ENCODE measurements at places on chromosomes 11 and 22. TPM values are rescaled to one million over a fixed set of nuclear protein-coding genes. Genes with fewer than 3 reads are reported as not detected.

DNA sequence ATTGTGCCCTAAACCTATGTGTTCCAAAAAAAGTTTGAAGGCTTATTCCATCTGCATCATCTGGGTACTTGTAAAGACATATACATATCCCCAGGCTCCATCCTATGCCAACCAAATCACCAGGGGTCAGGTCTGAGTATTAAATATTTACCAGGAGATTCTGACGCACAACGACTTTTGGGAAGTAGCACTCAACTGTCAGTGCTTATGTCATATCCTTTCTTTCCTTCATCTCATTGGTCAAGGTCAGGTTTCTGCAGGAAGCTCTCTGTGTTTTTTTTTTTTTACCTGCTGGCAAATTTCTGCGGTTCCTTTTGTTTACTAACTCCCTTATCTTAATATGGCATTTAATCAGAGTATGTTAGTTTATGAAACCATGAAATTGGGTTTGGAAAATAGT, 22.5 kb upstream of the CYP2R1 start:
- DNase-seq: no peak
- no peaks in the 10 kb centered on the region for H3K27me3 ChIP-seq

DNA sequence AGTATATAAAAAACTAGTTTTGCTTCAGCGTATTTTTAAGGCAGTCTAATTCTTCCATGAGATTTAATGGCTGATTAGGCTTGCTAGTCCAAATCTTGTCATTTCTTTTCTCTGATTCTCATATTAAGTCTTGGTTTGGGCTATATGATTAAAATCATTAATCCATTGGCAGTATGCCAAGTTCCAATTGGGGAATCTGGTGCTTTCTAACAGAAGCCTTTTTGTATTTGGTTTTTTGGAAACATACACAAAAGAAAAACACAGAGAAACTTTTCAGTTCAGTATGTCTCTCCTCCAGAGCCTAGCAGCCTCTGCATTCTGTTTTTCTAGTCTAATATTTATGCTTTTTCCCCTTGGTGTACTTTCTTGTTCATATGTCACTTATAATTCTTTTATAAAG, 37.9 kb downstream of the SWAP70 start:
- H3K36me3 ChIP-seq: no peaks in the 10 kb centered on the region
- H3K27ac ChIP-seq: no peak overlapping the region

- H3K36me3 ChIP-seq: no peaks in the 10 kb centered on the region
- DNase-seq: no peak
- no peaks in the 10 kb centered on the region for H3K27me3 ChIP-seq
- peak overlapping the region; percentile 40 for H3K4me3 ChIP-seq
These were observed 565 bp downstream of the GAS2L1 start for GRCh38 chr22:29306835-29307595.

- DNase-seq: no peak
- H3K27me3 ChIP-seq: no peaks in the 10 kb centered on the region
- no peak overlapping the region for H3K4me3 ChIP-seq
- H3K4me1 ChIP-seq: peaks cover 9% of the 10 kb centered on the region
These were observed 362.0 kb downstream of the TBC1D22A start for GRCh38 chr22:47124451-47124881.

GRCh38 chr11:44936525-44936924, 14.2 kb downstream of the TP53I11 start:
- no peak overlapping the region for H3K4me3 ChIP-seq
- peaks cover 4% of the 10 kb centered on the region for H3K4me1 ChIP-seq
- H3K27me3 ChIP-seq: no peaks in the 10 kb centered on the region
- H3K36me3 ChIP-seq: peaks cover 23% of the 10 kb centered on the region
- DNase-seq: peak; percentile 64

GRCh38 chr11:10925149-10925926, 67.5 kb upstream of the ZBED5 start:
- H3K4me1 ChIP-seq: no peaks in the 10 kb centered on the region
- H3K4me3 ChIP-seq: no peak overlapping the region
- H3K27me3 ChIP-seq: peaks cover 6% of the 10 kb centered on the region
- DNase-seq: no peak
- no peak overlapping the region for H3K27ac ChIP-seq
- no peaks in the 10 kb centered on the region for H3K36me3 ChIP-seq

DNA sequence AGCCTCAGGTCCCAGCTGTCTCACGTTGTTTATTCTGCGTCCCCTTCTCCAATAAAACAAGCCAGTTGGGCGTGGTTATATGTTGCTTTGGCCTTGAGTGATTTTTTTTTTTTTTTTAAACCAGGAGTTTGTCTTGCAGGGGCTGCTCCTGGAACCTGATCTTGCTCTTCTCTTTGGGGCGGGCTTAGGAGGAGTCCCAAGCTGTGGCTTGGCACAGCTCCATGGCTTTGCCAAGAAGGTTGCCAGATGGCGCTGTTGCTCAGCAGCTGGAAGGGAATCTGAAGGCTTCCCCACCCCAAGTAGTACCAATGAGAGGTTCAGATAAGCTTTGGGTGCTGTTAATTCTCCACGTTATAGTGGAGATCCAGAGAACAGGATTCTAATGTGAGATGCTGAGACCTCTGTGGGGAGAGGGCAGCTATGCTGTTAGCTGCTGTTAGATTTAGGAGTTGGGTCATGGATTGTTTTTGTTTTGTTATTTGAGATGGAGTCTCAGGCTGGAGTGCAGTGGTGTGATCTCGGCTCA, 2.0 kb upstream of the FERMT3 start:
- DNase-seq: peak; percentile 80
- H3K4me1 ChIP-seq: peaks cover 5% of the 10 kb centered on the region
- H3K27ac ChIP-seq: no peak overlapping the region
- H3K4me3 ChIP-seq: no peak overlapping the region
- peaks cover 60% of the 10 kb centered on the region for H3K36me3 ChIP-seq
- H3K27me3 ChIP-seq: no peaks in the 10 kb centered on the region

DNA sequence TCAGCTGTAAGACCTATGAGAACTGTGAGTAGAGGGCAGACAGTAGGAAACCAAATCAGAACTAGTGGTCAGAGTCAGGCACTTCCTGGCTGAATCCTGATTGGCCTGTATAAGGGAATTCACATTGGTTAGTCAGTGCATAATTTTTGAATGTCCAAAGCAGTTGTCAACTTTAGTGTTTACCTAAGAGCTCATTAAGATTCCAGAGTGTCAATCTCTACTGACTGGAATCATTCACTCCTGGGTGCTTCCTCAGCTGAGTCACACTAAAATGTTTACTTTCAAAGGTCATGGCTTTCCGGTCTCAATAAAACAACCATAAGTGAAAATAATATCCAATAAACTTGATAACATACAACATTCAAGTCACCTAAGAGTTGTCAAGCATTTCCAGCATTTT, 306.1 kb downstream of the C11orf87 start:
- H3K27ac ChIP-seq: no peak overlapping the region
- DNase-seq: no peak
- H3K27me3 ChIP-seq: no peaks in the 10 kb centered on the region
- no peak overlapping the region for H3K4me3 ChIP-seq
- H3K36me3 ChIP-seq: no peaks in the 10 kb centered on the region
- no peaks in the 10 kb centered on the region for H3K4me1 ChIP-seq

The APIP gene
- total RNA-seq: 25.7 TPM

- peaks cover 4% of the 10 kb centered on the region for H3K4me1 ChIP-seq
- no peak overlapping the region for H3K27ac ChIP-seq
- no peaks in the 10 kb centered on the region for H3K36me3 ChIP-seq
- no peak overlapping the region for H3K4me3 ChIP-seq
These were observed 8.3 kb downstream of the C11orf86 start for GRCh38 chr11:66983275-66983924.

- no peaks in the 10 kb centered on the region for H3K27me3 ChIP-seq
- no peak overlapping the region for H3K4me3 ChIP-seq
These were observed 52.2 kb downstream of the ANO5 start for GRCh38 chr11:22244986-22245592.

The FJX1 gene
- total RNA-seq: 14.2 TPM

The MS4A1 gene
- not detected for total RNA-seq

DNA sequence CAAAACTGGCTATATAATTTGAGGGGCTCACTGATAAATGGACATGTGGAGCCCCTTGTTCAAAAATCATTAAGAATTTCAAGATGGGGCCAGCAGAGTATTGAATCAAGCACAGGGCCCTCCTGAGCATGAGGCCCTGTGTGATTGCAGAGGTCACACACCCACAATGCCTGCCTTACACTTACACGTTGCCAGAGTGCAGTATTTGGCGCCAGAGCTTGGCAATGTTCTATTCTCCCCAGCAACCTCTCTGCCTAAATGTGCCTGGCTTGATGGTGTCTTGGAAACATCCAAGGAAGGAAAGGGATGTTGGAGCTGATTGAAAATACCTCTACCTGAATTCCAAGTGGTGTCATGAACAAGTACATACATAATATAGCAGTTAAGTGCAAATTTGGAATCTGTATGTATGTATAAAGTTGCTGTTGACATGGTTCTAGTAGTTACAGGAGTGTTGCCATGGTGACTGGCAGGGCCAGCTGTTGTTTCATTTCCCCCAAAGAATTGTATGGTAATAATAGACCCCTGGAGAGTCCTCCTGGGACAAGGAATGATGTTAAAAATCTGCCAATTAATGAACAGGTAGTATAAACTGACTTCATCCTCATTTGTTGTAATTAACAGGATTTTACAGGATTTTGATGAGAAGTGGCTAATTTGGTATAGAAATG, 205.7 kb upstream of the NAV2 start:
- no peak for DNase-seq
- H3K27ac ChIP-seq: no peak overlapping the region
- H3K4me3 ChIP-seq: no peak overlapping the region
- no peaks in the 10 kb centered on the region for H3K36me3 ChIP-seq
- H3K4me1 ChIP-seq: no peaks in the 10 kb centered on the region

DNA sequence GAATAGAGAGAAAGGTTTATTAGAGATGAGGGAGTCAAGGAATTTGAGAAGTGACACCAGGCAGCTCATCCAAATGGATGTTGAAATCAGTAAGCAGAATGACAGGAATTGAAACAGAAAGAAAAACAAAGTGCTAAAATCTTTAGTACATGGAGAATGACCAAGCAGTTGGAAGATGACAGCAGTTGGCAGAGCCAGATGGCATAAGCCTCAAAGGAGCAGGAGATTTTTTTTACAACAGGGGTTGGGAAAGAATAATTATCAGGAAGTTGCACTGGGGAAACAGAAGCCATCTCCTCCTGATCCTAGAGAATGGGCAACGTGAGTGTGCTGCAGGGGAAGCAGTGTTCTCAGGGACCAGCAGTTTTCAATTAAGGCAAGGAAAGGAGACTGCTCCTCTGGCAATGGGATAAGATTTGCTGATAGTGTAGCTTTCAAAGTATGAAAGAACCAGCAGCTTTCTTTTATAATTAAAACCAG, 28.9 kb downstream of the RAB39A start:
- no peak overlapping the region for H3K27ac ChIP-seq
- no peak for DNase-seq
- no peaks in the 10 kb centered on the region for H3K4me1 ChIP-seq
- H3K4me3 ChIP-seq: no peak overlapping the region
- H3K36me3 ChIP-seq: no peaks in the 10 kb centered on the region
- no peaks in the 10 kb centered on the region for H3K27me3 ChIP-seq
